ENCODE measurements at places on chromosomes 12 and 14.

- DNase-seq: no peak
Measured at GRCh38 chr14:64508215-64508776, 3.7 kb downstream of the ZBTB1 start.

DNA sequence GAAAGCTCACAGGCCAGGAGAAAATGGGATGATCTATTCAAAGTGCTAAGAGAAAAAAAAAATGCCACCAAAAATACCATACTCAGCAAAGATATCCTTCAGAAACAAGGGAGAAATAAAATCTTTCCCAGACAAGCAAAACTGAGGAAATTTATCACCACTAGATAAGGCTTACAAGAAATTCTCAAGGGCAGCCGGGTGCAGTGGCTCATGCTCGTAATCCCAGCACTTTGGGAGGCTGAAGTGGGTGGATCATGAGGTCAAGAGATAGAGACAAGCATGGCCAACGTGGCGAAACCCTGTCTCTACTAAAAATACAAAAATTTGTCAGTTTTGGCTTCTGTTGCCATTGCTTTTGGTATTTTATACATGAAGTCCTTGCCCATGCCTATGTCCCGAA is 48.2 kb downstream of the CRY1 start:
- DNase-seq: no peak

GRCh38 chr12:122891661-122892525 is 4.0 kb downstream of the VPS37B start:
- DNase-seq: peak; percentile 85

DNA sequence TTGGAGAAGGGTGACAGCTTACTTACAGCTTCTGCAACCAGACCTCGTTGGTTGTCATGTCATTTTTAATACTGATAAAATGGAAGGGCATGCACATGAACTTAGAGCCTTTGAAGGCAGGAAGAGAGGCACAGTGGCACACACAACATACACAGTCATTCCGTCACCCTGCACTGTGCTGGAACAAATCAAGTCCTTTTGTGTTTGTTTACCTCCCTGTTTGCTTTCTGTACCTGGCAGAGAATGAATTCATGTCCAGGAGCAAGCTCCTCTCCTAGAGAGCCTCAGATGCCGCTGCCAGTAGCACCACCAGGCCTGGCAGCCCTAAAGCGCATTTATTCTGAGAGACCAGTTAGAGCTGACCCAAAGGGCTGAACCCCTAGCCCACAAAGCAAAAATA is 460.3 kb downstream of the EGLN3 start:
- no peak for DNase-seq

GRCh38 chr12:3138941-3139511 is 61.8 kb downstream of the TSPAN9 start:
- no peak for DNase-seq

- DNase-seq: no peak
Measured at GRCh38 chr14:31508135-31508534, 20.3 kb upstream of the GPR33 start.

- DNase-seq: peak; percentile 84
Measured at GRCh38 chr14:68786491-68787091, 6.3 kb downstream of the ZFP36L1 start.

DNA sequence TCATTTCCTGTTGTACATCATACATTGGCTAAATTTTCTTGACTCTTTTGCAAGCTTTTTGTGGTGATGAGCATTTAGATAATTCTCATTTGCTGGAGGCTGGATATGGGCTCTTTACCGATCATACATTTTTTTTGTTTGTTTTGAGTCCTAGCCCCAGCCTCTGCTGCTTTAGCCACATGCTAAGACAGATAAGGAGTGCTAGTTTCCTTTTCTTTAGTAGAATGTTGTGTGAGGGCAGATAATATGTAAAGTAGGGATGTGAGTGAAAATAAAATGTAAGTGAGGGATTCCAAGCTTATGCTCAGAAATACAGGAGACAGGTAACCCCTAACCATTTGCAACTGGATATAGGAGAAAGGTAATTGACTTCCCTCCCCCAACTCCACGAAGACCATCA is 405.7 kb downstream of the TRHDE start:
- DNase-seq: no peak

DNA sequence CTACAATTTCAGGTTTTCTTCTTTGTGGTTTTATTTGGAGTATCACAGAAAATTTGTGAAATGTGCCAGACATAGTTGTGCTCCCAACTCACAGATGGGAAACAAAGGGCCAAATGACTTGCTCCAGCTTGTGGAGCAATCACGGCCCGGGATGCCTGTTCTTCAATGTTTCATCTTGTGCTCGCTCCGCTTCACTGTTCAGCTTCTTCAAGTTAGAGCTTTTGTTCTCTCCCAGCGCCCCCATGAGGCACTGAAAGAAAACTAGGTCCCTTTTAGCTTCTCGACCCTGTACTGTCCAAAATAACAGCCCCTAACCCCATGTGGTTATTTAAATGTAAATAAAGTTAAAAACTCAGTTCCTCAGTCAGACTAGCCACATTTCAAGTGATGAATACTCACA is 187.9 kb upstream of the STXBP6 start:
- DNase-seq: peak; percentile 73

- peak; percentile 50 for DNase-seq
Measured at GRCh38 chr12:1691123-1692007, 495 bp downstream of the ADIPOR2 start.

GRCh38 chr12:70774055-70774454 is 136.8 kb upstream of the PTPRB start:
- DNase-seq: peak; percentile 10

GRCh38 chr12:114681116-114681871 is 2.7 kb downstream of the TBX3 start:
- DNase-seq: peak; percentile 56

- DNase-seq: peak; percentile 54
Measured at GRCh38 chr12:93415723-93416464, 25.9 kb downstream of the UBE2N start.

DNA sequence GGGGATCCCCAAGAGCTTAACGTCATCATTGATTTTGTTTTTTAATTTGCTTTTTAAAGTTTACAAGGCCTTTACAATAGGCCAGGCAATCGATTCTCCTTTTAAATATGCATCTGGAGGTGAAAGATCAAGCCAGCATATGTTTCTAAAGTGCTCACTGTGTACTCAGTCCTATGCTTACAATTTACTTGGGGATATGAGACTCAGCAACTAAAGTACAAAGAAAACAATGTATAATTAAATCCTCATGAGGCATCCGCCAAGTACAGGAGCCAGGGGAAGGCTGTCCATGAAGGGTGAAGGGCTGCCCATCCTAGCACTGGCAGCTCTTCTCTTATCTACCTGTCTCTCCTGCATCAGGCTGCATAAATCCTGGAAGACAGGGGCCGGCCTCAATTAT is 11.8 kb downstream of the CCDC92 start:
- DNase-seq: no peak

DNA sequence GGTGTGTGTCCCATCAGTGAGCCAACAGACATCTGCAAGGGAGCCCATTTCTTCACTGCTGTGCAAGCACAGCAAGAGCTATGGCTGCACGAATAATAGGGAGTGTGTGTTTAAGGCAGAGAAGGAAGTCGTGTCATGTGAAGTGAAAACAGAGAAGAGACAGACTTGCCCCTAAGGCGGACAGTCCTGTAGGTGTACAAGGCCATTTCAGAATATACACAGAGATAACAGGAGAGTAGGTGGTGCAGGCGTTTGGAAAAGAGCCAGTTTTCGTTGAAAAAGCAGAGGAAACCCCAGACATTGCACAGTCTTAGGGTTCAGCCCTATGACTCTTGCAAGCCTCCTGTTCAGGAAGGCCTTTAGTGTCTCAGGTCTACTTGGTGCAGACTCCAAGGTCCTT is 46.3 kb upstream of the RNU6-8 start:
- DNase-seq: no peak

DNA sequence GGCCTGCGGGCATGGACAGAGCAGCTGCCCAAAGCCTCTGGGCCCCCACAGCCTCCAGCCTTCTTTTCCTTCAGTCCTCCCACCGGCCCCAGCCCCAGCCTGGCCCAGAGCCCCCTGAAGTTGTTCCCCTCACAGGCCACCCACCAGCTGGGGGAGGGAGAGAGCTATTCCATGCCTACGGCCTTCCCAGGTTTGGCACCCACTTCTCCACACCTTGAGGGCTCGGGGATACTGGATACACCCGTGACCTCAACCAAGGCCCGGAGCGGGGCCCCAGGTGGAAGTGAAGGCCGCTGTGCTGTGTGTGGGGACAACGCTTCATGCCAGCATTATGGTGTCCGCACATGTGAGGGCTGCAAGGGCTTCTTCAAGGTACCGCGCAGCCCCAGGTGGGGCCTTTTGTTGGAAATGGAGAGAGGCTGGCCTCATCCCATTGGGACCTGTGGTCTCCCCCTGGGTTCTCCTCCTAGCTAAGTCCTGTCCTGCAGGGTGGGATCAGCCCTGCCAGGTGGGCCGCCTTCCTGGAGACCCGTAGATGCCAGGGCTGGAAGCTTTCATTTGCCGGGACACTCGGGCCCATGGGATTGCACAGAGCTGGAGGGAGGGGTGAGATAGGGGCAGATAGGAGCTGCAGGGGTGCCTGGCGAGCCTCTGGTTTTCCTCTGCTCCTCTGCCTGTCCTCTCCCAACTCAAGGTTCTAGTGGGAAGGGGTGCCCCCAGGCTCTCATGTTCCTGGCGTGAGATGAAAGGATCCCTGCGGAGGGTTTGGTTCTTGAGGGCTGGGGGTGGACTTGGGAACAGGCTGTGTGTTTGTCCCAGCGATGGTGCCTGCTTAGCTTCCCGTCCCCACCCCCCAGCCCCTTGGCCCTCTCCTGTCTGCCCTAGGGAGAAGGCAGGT is 3.8 kb downstream of the NR4A1 start:
- DNase-seq: no peak
